ENCODE measurements at places on chromosomes 12 and 14. TPM values are rescaled to one million over a fixed set of nuclear protein-coding genes. Genes with fewer than 3 reads are reported as not detected.

The KRT81 gene
- total RNA-seq, result not detected

The SELPLG gene
- total RNA-seq, result 175 TPM

The ATP23 gene
- 6.1 TPM for total RNA-seq

The KRT75 gene
- total RNA-seq, result not detected

The PRMT5 gene
- 25.8 TPM for total RNA-seq

The RASSF8 gene
- total RNA-seq, result not detected

DNA sequence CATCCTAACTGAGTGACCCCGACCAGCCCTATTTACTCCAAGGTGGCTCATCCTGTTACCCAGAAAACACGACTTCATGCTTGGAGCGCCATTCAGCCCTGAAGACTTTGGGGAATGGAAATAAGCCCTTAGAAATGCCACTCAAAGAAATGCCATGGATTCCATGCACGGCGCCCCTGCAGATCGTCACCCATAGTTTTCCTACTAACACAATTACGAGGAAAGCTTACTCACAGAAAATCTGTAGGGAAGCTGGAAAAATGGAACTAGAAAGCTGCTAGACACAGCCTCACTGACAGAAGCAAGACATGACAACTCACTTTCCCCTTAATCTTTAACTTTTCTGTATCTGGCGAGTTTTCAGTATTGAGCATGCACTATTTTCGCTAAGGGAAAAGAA is 19.5 kb downstream of the NUAK1 start:
- no peaks in the 10 kb centered on the region for H3K36me3 ChIP-seq
- no peak overlapping the region for H3K4me3 ChIP-seq
- no peaks in the 10 kb centered on the region for H3K4me1 ChIP-seq

- no peaks in the 10 kb centered on the region for H3K27me3 ChIP-seq
- H3K4me1 ChIP-seq, result no peaks in the 10 kb centered on the region
- H3K27ac ChIP-seq, result no peak overlapping the region
- no peak overlapping the region for H3K4me3 ChIP-seq
- no peak for DNase-seq
- no peaks in the 10 kb centered on the region for H3K36me3 ChIP-seq
Observed at GRCh38 chr12:30837595-30837994, 82.8 kb upstream of the CAPRIN2 start.

GRCh38 chr14:47009615-47010014 is 358.0 kb upstream of the RPL10L start:
- no peak for DNase-seq
- H3K4me1 ChIP-seq, result no peaks in the 10 kb centered on the region
- H3K4me3 ChIP-seq, result no peak overlapping the region
- no peaks in the 10 kb centered on the region for H3K36me3 ChIP-seq
- no peaks in the 10 kb centered on the region for H3K27me3 ChIP-seq
- H3K27ac ChIP-seq, result no peak overlapping the region

- no peak for DNase-seq
- H3K27ac ChIP-seq, result no peak overlapping the region
- no peaks in the 10 kb centered on the region for H3K27me3 ChIP-seq
Observed at GRCh38 chr12:94762259-94762942, 112.0 kb upstream of the TMCC3 start.

- H3K27me3 ChIP-seq, result no peaks in the 10 kb centered on the region
- H3K36me3 ChIP-seq, result no peaks in the 10 kb centered on the region
- no peak for DNase-seq
Observed at GRCh38 chr12:84636801-84637290, 275.8 kb downstream of the SLC6A15 start.

- DNase-seq, result peak; percentile 19
- H3K4me3 ChIP-seq, result peak overlapping the region; percentile 71
- H3K27me3 ChIP-seq, result no peaks in the 10 kb centered on the region
- H3K4me1 ChIP-seq, result peaks cover 43% of the 10 kb centered on the region
- peak overlapping the region; percentile 89 for H3K27ac ChIP-seq
- no peaks in the 10 kb centered on the region for H3K36me3 ChIP-seq
Observed at GRCh38 chr14:92039063-92039718, 668 bp downstream of the TRIP11 start.

DNA sequence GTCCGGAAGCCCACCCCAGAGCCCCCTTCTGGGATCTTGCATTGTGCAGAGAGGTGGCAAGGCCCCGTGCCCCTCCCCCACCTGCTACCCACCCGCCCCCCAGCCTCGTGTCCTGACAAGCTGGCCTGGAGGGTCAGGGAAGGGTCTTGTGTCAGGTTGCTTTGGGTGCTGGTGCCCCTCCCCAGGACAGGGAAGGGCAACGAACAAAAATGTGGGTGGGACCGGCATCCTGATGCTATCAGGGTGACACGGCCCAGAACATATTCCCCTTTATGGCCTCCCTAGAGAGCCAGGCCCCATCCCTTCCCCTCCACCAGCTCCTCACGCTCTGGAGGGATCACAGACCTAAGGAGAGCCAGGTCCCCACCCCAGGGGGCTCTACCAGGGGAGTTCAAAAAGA is 38.7 kb upstream of the TMEM179 start:
- DNase-seq, result no peak
- H3K27me3 ChIP-seq, result no peaks in the 10 kb centered on the region
- no peaks in the 10 kb centered on the region for H3K36me3 ChIP-seq

DNA sequence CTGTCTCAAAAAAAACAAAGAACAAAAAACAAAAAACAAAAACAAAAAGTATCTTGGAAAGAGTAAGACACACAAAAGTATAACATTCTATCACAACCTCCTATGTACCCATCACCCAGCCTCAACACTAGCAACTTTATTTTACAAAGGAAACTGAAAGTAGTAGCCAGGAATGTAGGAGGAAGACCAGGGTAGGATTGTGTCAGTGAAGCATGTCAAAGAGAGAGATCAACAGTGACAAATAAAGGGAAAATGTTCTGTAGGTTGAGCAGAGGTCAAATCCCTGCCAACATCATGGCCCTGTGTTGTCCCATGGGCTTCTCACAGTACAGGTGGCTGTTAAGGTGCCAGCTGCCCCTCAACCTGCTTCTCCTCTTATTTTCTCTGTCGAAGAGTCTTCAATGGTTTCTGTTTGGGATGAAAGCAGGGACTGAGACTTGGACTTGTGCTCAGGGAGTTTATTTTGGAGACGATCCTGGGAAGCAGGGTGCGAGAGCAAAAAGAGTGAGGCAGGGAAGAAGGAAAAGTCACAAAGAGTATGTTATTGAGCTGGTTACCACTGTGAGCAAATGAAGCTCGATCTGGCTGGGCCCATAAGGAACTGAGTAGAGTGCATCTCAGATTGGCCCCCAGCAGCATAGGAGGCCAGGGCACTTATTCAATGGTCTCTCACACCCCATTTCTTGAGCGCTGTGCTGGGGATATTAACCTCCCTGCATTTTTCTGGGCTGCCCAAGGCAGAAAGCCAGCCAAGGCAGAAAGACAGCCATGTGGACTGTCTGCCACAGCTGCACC is 29.4 kb upstream of the CTDSP2 start:
- H3K36me3 ChIP-seq, result no peaks in the 10 kb centered on the region
- H3K27ac ChIP-seq, result no peak overlapping the region
- H3K4me3 ChIP-seq, result no peak overlapping the region
- no peaks in the 10 kb centered on the region for H3K4me1 ChIP-seq
- no peak for DNase-seq
- H3K27me3 ChIP-seq, result no peaks in the 10 kb centered on the region

DNA sequence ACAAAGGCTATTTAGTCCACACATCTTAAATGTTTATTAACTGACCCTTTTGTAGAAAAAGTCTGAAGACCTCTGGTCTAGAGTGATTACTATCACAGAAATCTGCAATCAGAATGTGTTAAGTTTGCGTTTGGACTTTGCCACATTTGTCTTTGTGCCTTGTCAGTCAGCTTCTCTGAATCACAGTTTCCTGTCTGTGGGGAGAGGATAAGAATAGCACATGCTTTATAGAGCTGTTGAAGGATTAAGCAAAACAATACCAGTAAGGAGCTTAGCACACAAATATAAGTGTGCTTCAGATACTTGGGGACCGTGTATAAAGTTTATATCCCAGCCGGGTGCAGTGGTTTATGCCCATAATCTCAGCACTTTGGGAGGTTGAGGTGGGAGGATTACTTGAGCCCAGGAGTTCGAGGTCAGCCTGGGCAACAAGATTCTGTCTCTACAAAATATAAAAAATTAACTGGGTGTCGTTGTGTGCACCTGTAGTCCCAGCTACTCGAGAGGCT is 63.0 kb upstream of the BTG1 start:
- DNase-seq, result peak; percentile 61
- peak overlapping the region; percentile 19 for H3K27ac ChIP-seq
- H3K36me3 ChIP-seq, result no peaks in the 10 kb centered on the region
- H3K4me1 ChIP-seq, result peaks cover 31% of the 10 kb centered on the region
- no peak overlapping the region for H3K4me3 ChIP-seq

DNA sequence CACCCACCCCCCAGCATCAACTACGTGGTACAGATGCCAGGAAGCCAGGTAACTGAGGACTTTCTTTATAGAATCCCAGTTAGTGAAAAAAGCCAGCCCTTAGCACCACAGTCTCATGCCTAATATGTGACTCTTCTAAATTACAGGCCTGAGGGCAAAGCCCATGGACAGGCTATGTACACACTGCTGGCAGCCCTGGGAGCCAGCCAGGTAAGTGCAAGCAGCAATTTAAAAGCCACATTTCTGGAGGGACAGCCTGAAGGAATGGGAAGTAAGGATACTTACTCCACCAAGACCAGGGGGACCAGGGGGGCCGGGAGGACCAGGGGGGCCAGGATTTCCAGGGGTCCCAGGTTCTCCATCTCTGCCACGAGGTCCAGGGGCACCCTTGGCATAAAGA is 7.0 kb downstream of the COL2A1 start:
- no peak for DNase-seq
- H3K4me1 ChIP-seq, result peaks cover 16% of the 10 kb centered on the region
- no peaks in the 10 kb centered on the region for H3K36me3 ChIP-seq
- H3K27me3 ChIP-seq, result peaks cover 26% of the 10 kb centered on the region

DNA sequence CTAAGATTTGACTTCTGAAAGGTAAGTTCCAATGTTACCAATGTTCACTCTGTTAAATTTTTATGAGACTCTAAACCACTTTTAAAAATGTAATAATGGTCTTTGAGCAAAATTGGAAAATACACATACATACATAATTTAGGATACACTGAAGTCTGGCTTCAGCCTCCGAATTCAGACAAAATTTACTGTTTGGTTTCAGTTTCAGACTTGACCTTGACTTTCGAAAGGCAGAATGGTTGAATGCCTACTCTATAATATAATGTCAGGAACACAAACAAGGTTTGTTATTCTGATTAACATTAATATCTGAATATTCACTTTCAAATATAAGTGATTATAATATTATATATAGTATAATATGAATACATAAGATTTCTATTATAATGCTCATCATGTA is 74.1 kb upstream of the KRAS start:
- H3K27me3 ChIP-seq, result no peaks in the 10 kb centered on the region
- H3K27ac ChIP-seq, result no peak overlapping the region
- no peaks in the 10 kb centered on the region for H3K36me3 ChIP-seq
- H3K4me3 ChIP-seq, result no peak overlapping the region

GRCh38 chr12:130058926-130059472 is 103.3 kb upstream of the FZD10 start:
- H3K27ac ChIP-seq, result no peak overlapping the region
- no peak for DNase-seq
- no peaks in the 10 kb centered on the region for H3K36me3 ChIP-seq
- no peaks in the 10 kb centered on the region for H3K4me1 ChIP-seq
- no peak overlapping the region for H3K4me3 ChIP-seq

DNA sequence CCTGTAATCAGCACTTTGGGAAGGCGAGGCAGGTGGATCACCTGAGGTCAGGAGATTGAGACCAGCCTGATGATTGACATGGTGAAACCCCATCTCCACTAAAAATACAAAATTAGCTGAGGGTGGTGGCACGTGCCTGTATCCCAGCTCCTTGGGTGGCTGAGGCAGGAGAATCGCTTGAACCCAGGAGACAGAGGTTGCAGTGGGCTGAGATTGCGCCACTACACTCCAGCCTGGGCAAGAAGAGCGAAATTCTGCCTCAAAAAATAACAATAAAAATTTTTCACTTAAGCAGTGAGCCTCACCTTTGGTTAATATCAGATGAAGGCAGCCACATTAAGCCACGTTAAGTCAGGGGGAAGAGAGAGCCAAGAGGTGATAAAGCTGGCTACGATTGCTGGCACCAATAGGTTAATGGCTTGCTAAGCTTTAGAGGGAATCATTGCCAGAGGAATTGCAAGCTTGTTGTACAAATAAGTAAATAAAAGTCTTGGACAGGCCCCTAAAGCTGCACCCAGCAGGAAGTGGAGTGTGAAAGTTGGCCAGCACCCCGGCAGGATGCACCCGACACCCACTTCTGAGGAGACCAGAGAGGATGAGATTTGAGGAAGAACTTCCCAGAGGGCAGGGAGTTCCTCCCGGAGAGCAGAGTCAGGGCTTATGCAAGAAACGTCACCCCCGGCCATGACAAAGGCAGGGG is 41.3 kb upstream of the TESC start:
- DNase-seq, result no peak
- no peak overlapping the region for H3K4me3 ChIP-seq
- peaks cover 12% of the 10 kb centered on the region for H3K36me3 ChIP-seq
- no peak overlapping the region for H3K27ac ChIP-seq

DNA sequence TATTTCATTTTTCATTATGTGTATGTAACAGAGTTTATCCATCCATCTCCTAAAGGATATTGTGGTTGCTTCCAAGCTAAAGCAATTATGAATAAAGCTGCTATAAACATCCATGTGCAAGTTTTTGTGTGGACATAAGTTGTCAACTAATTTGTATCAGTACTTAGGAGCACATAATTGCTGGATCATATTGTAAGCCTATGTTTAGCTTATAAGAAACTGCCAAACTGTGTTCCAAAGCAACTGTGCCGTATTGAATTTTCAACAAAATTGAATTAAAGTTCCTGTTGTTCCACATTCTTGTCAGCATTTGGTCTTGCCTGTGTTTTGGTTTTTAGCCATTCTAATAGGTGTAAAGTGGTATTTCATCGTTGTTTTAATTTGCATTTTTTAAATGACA is 416.9 kb downstream of the SLC6A15 start:
- H3K27me3 ChIP-seq, result no peaks in the 10 kb centered on the region
- H3K36me3 ChIP-seq, result no peaks in the 10 kb centered on the region
- no peak for DNase-seq
- no peak overlapping the region for H3K27ac ChIP-seq
- H3K4me1 ChIP-seq, result no peaks in the 10 kb centered on the region

GRCh38 chr14:81884382-81884781 is 350.7 kb upstream of the SEL1L start:
- H3K27ac ChIP-seq, result no peak overlapping the region
- no peak for DNase-seq
- H3K4me1 ChIP-seq, result no peaks in the 10 kb centered on the region

DNA sequence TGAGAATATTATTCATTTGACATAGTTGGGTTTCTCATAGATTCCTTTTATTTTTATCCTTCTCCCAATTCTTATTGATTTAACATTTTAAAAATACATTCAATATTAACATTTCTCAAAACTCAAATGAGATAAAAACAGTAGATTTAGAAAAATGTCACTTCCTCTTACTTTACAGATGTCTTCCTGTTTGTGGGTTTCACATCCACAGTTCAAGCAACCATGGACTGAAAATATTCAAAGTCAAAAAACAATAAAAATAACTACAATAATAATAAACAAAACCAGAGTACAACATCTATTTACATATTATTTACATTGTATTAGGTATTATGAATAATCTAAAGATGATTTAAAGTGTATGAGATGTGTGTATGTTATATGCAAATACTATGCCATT is 111.3 kb upstream of the SLC16A7 start:
- no peaks in the 10 kb centered on the region for H3K36me3 ChIP-seq
- H3K4me3 ChIP-seq, result no peak overlapping the region
- H3K27me3 ChIP-seq, result no peaks in the 10 kb centered on the region
- H3K4me1 ChIP-seq, result no peaks in the 10 kb centered on the region
- DNase-seq, result no peak
